Jurkat, Clone E6-1 (cell line): ENCODE measurements at places on chromosomes 6 and 20.

DNA sequence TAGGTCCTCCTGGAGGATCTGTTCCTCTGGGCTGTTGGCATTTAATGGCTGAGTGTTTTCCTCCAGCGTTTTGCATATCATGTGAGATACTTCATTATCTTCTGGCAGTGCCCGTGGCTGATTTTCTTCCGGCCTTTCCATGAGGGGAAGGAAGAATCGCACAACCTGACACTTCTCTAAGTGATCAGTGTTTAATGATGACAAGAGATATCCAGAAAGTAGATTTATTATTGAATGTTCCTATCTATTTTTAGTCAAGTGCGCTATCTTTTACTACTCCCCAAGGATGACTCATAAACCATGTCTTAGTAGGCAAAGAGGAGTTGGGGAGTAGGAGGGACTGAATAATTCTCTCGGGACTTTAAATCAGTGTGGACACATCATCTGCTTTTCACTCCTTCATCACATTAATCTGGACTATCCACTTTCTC, 149.7 kb downstream of the PLCB4 start:
- DNase-seq = no peak

GRCh38 chr6:156960525-156960924, 183.3 kb downstream of the ARID1B start:
- DNase-seq = no peak

DNA sequence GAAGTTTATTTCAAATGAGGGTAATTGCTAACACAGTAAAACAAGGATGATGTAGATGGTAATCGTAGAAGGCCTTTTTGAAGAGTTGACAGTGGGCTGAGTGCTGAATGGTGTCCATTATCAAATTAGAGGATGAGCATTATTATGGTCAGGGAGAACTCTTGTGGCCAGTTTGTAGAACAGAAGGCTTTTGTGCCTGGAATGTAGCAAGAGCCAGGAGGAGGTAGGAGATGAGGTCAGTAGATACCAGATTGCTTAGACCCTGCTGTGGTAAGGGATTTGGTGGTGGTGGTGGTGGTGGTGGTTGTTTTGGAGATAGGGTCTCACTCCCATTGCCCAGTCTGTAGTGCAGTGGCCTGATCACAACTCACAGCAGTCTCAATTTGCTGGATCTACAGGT, 6.2 kb downstream of the CSE1L start:
- no peak for DNase-seq

DNA sequence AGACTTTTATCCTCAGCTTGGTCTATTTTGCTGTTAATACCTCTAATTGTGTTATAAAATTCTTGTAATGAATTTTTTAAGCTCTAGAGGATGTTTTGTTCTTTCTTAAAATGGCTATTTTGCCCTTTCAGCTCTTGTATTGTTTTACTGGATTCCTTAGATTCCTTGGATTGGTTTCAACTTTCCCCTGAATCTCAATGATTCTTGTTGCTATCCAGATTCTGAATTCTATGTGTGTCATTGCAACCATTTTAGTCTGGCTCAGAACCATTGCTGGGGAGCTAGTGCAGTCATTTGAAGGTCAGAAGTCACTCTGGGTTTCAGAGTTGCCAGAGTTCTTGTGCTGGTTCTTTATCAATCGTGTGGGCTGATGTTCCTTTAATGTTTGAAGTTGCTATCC, 37.1 kb downstream of the OTOR start:
- DNase-seq = no peak

- no peak for DNase-seq
Observed at GRCh38 chr6:53986721-53987521, 124.3 kb upstream of the MLIP start.

- no peak for DNase-seq
Observed at GRCh38 chr6:109867009-109867969, 110.8 kb upstream of the GPR6 start.

GRCh38 chr6:68559716-68560115, 75.4 kb upstream of the ADGRB3 start:
- DNase-seq = no peak

DNA sequence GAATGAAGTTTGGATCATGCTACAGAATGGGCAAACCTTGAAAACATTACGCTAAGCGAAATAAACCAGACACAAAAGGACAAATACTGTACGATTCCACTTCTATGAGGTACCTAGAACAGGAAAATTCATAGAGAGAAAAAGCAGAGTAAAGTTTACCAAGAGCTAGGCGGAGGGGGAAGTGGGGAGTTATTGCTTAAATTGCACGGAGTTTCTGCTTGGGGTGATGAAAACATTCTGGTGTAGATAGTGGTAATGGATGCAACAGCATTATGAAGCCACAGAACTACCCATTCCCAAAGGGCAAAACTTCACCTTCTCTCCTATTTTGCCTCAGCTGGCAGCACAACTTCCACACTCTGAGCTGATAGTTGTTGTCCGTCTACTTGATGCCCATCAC, 6.4 kb upstream of the PDYN start:
- DNase-seq = no peak

- DNase-seq = no peak
Observed at GRCh38 chr6:55212156-55212555, 37.8 kb downstream of the HCRTR2 start.

DNA sequence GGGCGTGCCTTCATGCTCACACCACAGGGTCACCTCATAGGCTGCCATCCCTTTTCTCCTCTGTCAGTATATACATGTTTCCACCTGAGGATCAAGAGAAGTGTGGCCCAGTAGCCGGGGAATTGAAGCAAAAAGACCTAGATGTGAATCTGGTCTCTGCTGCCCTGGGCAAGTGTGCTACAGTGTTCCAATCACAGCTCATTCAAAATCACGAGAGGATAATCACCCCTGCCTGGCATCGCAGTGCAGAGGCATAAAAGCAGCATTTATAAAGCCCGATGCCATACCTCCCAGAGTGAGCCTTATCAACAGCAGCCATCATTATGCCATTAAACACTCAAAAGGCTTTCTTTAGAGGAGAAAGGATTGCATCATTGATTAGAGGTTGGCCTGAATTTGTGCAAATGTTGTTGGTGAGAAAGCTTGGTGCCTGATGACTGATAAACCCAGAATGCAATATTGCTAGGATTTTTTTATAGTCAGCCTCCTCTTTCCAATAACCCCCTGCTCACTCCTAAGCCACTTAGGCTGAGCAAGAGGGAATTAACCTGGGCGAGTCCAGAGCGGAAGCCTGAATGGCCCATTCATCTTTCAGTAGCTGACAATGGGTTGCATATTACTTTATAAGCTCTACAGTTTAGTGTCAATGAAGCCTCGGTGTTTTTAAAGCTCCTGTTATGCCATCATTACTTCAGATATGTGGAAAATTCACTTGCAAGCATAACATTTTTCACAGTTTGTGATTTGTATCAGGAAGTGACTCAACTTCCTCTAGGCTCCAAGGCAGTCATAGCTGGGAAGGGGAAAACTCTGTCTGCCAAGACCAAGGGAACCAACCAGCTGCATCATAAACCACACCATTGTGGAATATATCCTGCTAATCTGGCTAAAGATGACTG, 92.5 kb upstream of the NXT1 start:
- DNase-seq = no peak

DNA sequence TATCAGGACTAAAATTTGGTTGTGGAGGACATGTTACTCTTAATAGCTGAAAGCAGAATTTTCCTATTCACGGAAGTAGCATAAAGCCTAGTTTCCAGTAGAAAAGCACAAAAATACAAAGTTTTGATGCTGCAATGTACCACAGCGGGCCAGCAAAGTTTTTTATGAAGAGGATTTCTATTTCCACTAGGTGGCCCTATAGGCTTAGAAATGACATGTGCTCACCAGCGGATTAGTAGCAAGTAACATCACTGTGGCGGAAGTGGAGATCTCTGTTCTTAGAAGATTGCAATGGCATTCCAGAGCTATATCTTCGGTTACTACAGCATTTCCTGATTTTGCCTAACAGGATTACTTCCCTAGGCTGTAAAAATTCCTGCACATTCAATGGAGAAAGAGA, 1219.0 kb upstream of the EYS start:
- peak; percentile 68 for DNase-seq

DNA sequence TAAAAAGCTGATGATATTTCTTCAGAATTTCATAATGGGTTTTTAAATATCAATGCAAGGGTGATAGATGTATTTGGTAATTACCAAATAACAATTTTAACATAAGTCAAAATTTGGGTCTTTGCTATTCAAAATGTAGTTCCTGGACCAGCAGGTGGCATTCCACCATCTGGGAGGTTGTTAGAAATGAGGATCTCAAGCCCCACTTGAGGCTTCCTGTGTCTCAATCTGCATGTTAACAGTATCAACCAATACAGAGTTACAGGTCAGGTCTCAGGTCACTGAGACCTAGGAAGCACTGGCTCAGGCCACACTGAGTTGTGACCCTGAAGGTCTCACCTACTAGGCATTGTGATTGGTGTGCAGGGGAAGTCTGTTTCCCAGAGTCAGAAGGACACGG, 57.2 kb upstream of the MTRF1L start:
- peak; percentile 0 for DNase-seq

GRCh38 chr6:72035486-72035885, 149.1 kb downstream of the RIMS1 start:
- no peak for DNase-seq

GRCh38 chr6:69129046-69129445, 494.0 kb downstream of the ADGRB3 start:
- no peak for DNase-seq

DNA sequence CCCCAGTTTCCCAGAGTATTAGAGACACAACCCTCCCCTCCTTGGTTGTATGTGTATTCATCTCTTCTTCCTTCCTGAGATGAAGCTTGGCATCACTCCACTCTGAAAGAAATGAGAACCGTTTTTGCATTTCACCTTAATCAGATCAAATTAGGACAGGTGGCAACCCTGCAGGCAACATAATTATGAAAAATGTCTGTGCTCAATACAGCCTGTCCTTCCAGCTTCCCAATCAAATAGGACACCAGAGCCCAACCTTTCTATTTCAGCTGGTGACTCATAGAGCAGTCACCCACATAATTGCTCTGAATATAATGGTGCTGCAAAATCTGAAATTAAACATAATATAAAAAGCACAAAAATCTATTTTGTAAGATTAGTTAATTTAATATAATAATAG, 310.2 kb upstream of the AGPAT4 start:
- DNase-seq = no peak

- DNase-seq = no peak
Observed at GRCh38 chr20:50327666-50328065, 137.0 kb downstream of the CEBPB start.

GRCh38 chr6:164928728-164929407, 380.5 kb downstream of the C6orf118 start:
- no peak for DNase-seq

GRCh38 chr6:157021993-157022740, 245.0 kb downstream of the ARID1B start:
- DNase-seq = peak; percentile 58

DNA sequence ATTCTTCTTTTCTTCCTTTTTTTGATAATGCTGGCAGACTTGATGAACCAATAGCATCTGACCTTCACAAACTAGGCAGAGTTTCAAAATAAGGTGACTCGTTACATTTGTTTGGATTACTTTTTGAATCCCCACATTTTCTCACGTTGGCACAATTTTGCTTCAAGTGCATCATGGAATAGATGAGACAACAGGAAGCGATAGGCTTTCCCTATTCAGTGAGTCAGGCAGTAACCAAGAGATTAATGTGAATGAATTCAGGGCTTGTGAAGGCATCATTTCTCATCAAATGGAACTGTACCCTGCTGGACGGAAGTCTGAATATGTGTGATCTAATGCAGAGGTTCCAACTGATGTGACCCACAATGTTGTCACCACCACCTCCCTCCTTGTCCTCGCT, 10.7 kb downstream of the RFPL4B start:
- no peak for DNase-seq

- no peak for DNase-seq
Observed at GRCh38 chr6:106517706-106518105, 111.6 kb downstream of the RTN4IP1 start.

- no peak for DNase-seq
Observed at GRCh38 chr20:10731190-10731965, 57.6 kb upstream of the JAG1 start.

DNA sequence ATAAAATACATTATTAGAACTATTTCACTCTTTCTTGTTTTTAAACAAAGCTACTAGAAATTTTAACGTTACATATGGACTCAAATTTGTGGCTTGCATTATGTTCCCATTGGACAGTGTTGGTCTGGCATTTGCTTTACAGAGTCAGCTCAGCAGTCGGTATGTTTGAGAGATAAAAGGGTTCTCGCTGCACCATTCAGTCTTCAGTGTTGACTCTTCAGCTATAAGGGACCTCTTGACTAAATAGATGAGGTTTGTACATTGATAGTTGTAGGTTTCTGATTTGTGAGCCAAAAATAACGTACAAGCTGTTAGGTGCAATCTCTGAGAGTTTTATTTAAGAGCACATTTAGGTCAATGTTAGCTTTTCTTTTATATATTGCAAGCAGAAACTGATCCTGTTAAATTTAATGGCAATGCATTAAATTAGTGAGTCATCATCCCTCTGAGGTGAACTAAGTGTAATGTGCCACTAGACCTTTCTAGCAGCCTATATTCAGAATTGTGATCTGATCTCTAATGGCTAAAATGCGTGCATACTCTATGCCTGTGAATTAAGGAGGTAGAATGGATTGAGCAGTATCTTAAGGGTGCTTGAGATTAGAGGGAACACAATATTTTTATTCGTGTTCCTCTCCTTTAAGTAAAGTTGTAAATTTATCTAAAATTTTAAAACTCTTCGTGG, 485.6 kb upstream of the SYNCRIP start:
- no peak for DNase-seq

GRCh38 chr6:37324131-37325033, 29.4 kb upstream of the RNF8 start:
- DNase-seq = no peak

DNA sequence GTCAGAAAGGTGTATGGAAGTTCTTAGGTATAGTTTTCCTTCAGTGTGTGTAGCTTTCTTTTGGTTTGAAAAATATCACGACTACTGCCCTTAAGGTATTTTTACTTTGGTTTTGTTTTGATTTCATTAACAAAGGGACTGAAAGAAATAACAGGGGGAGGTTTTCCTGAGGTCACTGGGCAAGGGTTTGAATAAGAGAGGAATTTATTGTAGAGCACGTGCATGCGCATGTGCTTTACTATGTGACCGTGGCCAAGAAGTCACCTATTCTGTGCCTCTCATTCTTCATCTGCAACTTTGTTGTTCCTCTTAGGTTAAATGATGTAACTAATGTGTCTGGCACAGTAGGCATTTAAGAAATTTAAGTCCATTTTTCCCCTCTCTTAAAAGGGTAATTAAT, 4.1 kb upstream of the MAN1A1 start:
- DNase-seq = no peak

DNA sequence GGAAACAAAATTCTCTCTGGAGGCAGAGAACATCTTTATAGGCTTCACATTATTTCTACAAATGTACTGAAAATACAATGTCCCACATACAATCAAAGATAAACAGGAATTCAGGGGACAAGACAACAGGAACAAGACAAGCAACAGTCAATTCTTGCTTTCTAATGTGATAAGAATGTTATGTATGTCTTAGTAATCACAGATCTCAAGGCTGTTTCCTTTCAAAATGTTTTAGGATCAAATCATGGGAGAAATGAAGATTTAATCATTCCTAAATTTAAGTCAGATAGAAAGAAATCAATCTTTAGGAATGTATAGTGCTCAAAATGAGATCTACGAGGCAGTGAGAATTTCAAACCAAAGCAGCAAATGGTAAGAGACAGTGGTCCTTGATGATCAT, 32.1 kb downstream of the NEDD9 start:
- DNase-seq = no peak

GRCh38 chr6:132465530-132466485, 47.1 kb downstream of the STX7 start:
- DNase-seq = no peak

GRCh38 chr20:1402149-1402548, 9.3 kb upstream of the FKBP1A start:
- peak; percentile 81 for DNase-seq

GRCh38 chr20:61766921-61767610, 298.6 kb downstream of the TAF4 start:
- DNase-seq = no peak
